ENCODE measurements at places on chromosomes 6 and 20.

DNA sequence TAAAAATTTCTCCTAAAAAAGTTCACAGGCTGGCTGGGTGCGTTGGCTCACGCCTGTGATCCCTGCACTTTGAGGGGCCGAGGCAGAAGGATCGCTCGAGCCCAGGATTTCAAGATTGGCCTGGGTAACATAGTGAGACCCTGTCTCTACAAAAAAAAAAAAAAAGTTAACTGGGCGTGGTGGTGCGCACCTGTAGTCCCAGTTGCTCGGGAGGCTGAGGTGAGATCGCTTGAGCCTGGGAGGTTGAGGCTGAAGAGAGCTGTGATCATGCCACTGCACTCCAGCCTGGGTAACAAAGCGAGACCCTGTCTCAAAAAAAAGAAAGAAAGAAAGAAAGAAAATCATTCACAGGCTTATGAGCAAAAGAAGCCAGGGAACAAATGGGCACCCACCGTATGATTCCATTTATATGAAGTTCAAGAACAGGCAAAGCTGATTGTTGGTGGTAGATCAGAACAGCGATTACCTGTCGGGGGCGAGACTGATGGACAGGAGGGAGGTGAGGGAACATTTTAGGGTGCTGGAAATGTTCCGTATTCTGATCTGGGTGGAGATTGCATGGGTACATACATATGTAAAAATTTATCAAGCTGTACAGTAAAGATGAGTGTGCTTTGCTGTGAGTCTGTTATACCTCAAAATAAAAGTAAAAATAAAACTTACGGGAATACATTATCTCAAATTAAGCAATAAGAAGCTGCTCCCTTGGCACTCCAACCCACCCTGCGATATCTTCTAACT is 77.1 kb downstream of the FGD2 start:
- H3K27me3 ChIP-seq, result no peaks in the 10 kb centered on the region
- H3K4me3 ChIP-seq, result no peak overlapping the region
- no peak for DNase-seq
- peaks cover 3% of the 10 kb centered on the region for H3K4me1 ChIP-seq
- H3K36me3 ChIP-seq, result no peaks in the 10 kb centered on the region

- no peak overlapping the region for H3K4me3 ChIP-seq
- no peaks in the 10 kb centered on the region for H3K4me1 ChIP-seq
- H3K27me3 ChIP-seq, result no peaks in the 10 kb centered on the region
- H3K27ac ChIP-seq, result no peak overlapping the region
- no peak for DNase-seq
- no peaks in the 10 kb centered on the region for H3K36me3 ChIP-seq
Observed at GRCh38 chr6:69276204-69276603, 520.6 kb downstream of the LMBRD1 start.

GRCh38 chr6:44076356-44077213 is 50.7 kb downstream of the MRPL14 start:
- H3K4me1 ChIP-seq, result peaks cover 18% of the 10 kb centered on the region
- H3K27ac ChIP-seq, result peak overlapping the region; percentile 44
- H3K4me3 ChIP-seq, result no peak overlapping the region
- H3K36me3 ChIP-seq, result no peaks in the 10 kb centered on the region
- peak; percentile 84 for DNase-seq

- H3K36me3 ChIP-seq, result no peaks in the 10 kb centered on the region
- no peak for DNase-seq
- H3K27ac ChIP-seq, result no peak overlapping the region
- H3K27me3 ChIP-seq, result no peaks in the 10 kb centered on the region
Observed at GRCh38 chr20:21147593-21147992, 21.7 kb downstream of the KIZ start.

DNA sequence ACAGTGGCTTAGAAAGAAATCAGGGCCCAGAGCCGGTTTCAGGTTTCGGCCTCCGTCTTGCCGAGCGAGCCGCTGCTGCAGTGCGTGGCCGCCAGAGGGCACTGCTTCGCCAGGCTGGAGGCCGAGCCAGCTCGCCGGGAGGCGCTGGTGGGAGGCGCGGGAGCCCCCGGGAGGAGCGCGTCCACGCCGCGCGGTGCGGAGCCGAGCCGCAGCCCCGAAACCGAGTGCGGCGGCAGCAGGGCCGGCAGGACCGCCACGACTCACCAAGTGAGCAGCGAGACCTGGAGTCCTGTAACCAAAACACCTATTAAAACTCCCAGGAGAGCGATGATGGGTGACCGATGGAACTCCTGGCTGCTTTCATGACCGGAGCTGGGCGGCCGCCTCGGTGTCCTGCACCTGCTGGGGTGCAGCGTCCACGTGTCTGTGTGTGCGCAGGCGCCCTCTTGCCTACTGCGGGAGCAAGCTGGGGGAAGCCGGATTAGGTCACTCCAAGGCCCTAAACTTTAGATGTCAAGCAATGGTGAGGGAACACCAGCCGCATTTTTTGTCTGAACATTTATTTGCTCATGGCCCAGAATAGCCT is 186.9 kb upstream of the UST start:
- H3K27me3 ChIP-seq, result no peaks in the 10 kb centered on the region
- peak; percentile 88 for DNase-seq
- H3K4me3 ChIP-seq, result peak overlapping the region; percentile 42
- no peaks in the 10 kb centered on the region for H3K4me1 ChIP-seq
- H3K27ac ChIP-seq, result no peak overlapping the region
- no peaks in the 10 kb centered on the region for H3K36me3 ChIP-seq

DNA sequence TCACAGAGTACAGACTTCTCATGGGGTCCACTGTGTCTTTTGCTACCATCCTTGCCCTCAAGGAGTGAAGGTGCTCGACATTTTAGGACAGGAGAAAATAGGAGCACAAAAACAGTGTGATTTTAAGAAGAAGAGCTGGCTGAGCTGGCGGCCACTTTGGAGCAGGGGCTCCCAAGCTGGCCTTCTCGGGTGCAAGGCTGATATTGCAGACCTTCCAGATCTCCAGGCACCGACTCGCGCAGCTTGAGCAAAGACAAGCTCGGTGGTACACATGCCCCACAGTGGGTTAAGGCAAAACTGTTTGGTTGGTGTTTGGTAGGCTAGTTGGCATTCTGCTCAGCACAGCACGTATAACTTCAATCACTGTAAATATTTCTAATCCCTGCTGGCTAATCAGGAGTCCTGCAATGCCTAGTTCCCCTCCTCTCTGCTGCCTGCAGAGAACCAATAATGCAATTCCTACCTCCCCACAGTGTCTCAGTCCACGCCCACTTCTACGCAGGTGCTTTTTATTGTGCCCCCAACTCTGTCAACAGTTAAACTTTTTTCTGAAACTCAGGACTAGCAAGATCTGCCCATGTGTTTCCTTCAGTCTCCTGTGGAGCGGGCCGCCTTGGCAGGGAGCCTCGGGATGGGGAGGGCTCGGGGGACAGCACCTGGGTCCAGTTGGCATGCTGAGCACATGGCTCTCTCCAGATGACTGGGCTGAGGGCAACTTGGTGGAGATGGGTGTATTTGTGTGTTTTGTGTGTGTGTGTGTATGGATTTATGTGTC is 12.7 kb upstream of the SMOC2 start:
- H3K36me3 ChIP-seq, result no peaks in the 10 kb centered on the region
- no peaks in the 10 kb centered on the region for H3K27me3 ChIP-seq
- H3K27ac ChIP-seq, result no peak overlapping the region
- DNase-seq, result no peak
- H3K4me3 ChIP-seq, result no peak overlapping the region

DNA sequence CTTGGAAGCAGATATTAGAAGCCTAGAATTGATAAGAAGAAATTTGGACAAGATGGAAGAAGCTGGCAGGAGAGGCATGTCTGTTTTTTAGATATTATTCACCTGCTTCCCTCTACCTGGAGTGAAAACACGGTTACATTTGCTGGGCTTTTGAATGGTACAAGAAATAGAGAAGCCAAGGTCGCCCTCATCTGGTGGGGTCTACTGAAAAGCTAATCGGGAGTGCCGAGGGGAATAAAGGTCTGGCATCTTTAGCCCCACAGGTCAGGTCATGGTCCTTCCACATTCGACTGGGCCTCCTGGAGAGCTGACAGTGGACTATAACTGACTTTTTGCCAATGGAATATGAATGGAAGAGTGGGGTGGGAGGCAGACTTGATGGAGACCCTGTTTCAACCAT is 4.6 kb upstream of the C2 start:
- no peak overlapping the region for H3K27ac ChIP-seq
- DNase-seq, result no peak
- no peaks in the 10 kb centered on the region for H3K4me1 ChIP-seq

GRCh38 chr20:32436968-32437367 is 78.8 kb downstream of the ASXL1 start:
- no peak overlapping the region for H3K4me3 ChIP-seq
- peaks cover 49% of the 10 kb centered on the region for H3K36me3 ChIP-seq
- H3K27ac ChIP-seq, result no peak overlapping the region
- H3K27me3 ChIP-seq, result no peaks in the 10 kb centered on the region
- peaks cover 12% of the 10 kb centered on the region for H3K4me1 ChIP-seq

- H3K36me3 ChIP-seq, result no peaks in the 10 kb centered on the region
- H3K4me3 ChIP-seq, result no peak overlapping the region
- H3K27me3 ChIP-seq, result peaks cover 3% of the 10 kb centered on the region
Observed at GRCh38 chr6:169803816-169804340, 52.5 kb downstream of the ERMARD start.

DNA sequence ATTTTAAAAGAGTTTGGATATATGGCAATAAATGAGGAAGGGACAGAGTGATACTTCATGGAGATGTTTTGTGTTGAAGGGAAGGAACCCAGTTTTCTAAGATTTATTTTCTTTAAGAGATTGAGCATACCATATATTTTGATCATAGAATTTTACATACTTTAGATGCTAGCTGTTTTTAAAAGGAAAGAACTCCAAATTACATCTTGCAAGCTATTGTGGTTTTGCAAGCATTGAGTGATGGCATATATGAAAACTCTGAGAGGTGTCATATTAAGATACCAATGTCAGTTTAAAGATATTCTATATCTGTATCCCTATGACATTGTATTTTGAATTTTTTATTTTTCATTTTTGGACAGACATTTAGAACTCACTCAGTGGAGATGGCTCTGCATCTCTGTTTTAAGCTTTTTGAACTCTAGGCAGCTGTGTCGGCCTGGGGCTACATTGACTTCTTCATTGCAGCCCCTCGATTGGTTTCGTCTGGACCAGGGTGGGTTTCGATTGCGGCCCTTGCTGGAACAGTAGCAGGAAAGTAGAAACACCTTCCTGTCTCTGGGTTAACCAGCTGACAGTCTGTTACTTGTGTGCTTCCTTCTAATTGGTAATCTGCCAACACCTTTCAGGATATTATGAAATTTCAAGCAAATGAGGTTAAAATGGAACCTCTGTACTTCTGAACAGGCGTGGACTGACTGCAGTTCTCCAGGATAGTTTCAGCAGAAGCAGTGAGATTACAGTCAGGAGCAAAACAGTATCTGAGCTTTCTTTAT is 14.0 kb downstream of the IGF2R start:
- H3K27ac ChIP-seq, result peak overlapping the region; percentile 59
- no peak for DNase-seq
- peaks cover 62% of the 10 kb centered on the region for H3K4me1 ChIP-seq
- no peak overlapping the region for H3K4me3 ChIP-seq
- H3K36me3 ChIP-seq, result no peaks in the 10 kb centered on the region
- no peaks in the 10 kb centered on the region for H3K27me3 ChIP-seq

DNA sequence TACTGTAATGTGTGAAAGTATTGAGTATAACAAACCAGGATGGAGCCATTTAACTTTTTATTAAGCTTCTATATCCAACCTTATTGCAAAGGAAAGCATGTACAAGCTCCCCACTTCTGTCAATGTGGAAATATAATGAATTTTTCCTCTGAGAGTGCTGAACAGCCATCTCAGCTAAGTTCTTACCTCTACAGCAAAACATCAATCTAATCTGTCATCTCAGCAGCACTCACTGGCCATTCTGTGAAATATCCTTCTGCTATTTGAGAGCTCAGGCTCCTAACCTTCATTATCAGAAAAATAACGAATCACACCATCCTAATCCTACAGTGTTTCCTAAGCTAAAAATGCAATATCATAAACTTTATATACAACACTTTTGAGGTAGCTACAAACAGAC is 194.0 kb upstream of the RNF217 start:
- DNase-seq, result no peak
- H3K27me3 ChIP-seq, result no peaks in the 10 kb centered on the region
- no peaks in the 10 kb centered on the region for H3K36me3 ChIP-seq
- H3K4me1 ChIP-seq, result no peaks in the 10 kb centered on the region

DNA sequence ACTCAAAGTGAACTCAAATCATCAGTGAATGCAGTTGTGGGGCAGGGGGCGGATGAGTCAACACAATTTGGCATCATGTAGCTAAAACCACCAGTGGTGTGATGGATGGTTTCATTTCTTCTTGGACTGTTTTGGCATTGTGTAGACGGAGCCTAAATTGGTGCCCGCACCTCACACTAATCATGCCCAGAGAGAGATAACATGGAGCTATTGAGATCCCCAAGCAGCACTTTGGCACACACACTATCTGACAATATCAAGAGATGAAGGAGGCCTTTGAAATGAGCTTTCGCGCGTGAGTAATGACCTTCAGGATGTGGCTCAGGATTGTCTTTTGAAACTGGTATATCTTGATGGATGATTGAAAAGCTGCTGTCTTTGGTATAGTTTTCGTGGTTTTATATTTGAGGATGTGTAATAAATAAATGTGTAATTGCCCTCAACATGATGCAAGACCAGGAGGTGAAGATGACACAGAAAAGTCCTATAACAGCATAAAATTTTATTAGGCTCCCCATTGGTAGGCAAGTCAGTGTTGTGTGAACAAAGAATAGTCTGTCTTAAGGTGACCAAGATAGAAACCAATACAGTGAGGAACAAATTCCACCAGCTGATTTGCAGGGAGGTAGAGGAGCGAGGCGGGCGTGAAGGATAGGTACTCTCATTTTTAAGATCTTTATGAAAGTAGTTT is 174.2 kb downstream of the TSHZ2 start:
- no peak for DNase-seq
- H3K27ac ChIP-seq, result no peak overlapping the region

GRCh38 chr6:83976871-83977270 is 56.7 kb upstream of the MRAP2 start:
- H3K36me3 ChIP-seq, result no peaks in the 10 kb centered on the region
- H3K4me3 ChIP-seq, result no peak overlapping the region
- H3K27me3 ChIP-seq, result no peaks in the 10 kb centered on the region
- no peak for DNase-seq
- H3K27ac ChIP-seq, result no peak overlapping the region
- no peaks in the 10 kb centered on the region for H3K4me1 ChIP-seq

DNA sequence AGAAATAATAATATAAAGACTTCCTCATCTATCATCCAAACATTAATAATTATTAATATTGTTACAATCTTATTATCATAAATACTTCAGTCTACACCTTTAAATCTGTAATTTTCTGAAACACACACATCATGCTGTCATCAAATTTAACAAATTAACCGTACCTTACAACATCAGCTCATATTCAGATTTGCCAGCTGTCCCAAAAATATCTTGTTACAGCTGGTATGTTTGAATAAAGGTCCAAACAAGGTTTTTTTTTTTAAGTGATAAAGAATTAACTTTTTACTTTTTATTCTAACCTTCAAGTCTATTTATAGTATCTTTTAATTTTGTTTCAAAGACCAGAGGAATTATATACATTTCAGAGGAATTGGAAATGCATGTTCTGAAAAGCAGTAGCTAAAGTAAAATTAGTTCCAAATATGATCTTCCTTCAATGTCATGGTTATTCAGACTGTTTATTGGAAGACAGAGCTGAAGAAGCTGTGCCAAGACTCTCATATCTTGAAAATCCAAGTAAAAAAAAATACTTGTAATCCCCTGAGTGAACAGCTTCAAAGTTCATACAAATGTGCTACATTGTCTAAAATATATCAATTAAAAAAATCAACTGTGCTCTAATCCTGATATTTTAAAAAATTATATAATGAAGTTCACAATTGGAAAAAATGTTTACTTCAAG is 161.7 kb upstream of the BMP5 start:
- H3K4me3 ChIP-seq, result no peak overlapping the region
- H3K27ac ChIP-seq, result no peak overlapping the region
- DNase-seq, result no peak
- H3K4me1 ChIP-seq, result no peaks in the 10 kb centered on the region
- H3K27me3 ChIP-seq, result no peaks in the 10 kb centered on the region
